OCI-M1 (cell line): ENCODE measurements at places on chromosomes 11 and 22.

- DNase-seq = no peak
Measured at GRCh38 chr11:2443881-2444820, at the start of gene TRPM5. TSS of gene TRPM5 (minus strand) at chr11:2444514. CDS start at chr11:2423036, 21,478 bp downstream.

- DNase-seq = peak; percentile 14
Measured at GRCh38 chr11:101030692-101031091, 98.9 kb downstream of the PGR start.

DNA sequence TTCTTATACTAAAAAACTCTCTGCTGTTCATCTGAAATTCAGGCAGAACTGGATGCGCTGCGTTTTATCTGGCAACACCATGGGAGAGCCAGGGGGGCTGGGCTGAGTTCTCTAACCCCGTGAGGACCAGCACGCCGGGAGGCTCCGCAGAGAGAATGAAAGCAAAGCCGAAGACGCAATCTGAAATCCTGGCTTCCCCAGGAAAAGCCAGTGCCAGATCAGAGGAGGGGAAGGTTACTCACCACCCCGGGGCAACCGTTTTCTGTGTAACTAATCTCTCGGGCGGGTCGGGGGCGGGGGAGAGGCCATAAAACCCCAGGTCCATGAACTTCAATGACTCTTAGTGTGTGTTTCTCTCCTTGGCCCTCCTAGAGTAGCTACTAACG is 99.4 kb downstream of the SHANK2 start:
- no peak for DNase-seq

- DNase-seq = no peak
Measured at GRCh38 chr11:36631774-36632173, 33.7 kb upstream of the RAG2 start.

DNA sequence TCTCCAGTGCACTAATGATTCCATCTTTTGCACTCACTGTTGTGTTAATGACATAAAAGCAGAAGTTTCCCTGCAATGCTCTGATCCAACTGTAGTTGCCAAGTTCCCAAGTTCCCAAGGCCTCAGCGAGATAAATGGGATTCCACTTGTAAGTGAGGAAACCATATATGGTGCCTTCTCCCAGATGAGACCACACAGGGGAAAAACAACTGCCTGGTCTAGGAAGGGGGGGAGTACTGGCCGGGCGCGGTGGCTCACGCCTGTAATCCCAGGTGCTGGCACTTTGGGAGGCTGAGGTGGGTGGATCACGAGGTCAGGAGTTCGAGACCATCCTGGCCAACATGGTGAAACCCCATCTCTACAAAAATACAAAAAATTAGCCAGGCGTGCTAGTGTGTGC is 23.3 kb upstream of the RELA start:
- DNase-seq = no peak

- DNase-seq = no peak
Measured at GRCh38 chr22:43018615-43019014, 3.7 kb upstream of the PACSIN2 start.

GRCh38 chr22:23219822-23220484 is 39.6 kb downstream of the BCR start:
- DNase-seq = peak; percentile 55

GRCh38 chr22:39097098-39098020 is at the start of gene APOBEC3H:
TSS of gene APOBEC3H (plus strand) at chr22:39097244. CDS start at chr22:39100279, 3,035 bp downstream.
- DNase-seq = peak; percentile 59

- DNase-seq = peak; percentile 71
Measured at GRCh38 chr22:17914474-17914873, 109.9 kb downstream of the MICAL3 start.

- no peak for DNase-seq
Measured at GRCh38 chr11:72875736-72876135, 61.5 kb downstream of the ATG16L2 start.
